Left ventricle myocardium superior (tissue), 1 donor: ENCODE measurements at places on chromosomes 5 and 9.

DNA sequence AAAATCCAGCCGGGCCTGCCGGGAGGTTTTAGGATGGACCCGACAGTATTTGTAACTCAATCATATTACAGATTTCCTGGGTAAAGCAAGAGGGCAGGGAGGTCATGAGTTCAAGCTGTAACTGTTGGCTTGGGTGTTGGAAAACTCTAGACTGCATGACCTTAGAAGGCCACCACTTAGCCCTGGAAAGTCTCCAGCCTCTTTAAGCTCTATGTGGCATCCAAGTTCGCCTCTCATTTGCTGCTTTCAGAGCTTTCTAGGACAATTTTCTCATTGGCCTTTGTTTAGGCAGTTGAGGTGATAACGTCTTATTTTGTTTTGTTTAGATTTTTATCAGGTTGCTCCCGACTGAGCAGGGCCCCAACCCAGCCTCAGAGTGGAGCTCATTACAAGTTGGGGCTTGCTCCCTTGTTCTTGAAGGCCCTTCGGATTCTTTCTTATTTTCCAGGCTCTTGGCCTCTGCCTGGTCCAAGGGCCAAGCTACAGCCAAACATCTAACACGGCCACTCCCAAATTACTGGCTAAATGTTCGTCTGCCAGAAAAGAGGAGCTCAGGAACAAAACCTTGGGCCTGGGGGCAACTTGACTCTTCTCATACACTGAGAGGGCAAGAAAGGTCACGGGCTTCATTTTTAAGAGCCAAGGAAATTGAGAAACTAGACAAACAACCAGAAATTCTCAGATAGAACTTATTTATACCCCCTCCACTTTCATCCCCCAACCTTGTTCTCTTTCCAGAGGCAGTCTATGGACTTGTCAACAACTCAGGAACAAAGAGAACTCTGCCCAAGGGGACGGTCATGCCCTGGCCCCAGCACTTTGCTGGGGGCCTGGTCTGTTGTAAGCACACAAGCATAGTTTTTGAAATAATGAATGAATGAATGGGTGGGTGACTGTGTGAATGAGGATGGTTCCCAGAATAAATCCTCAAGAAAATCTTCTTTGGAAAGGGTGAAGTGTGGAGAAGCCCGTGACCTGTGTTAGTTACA is 526.9 kb downstream of the BNC2 start:
- DNase-seq = no peak

GRCh38 chr5:1264211-1264610 is 30.7 kb downstream of the TERT start:
- DNase-seq = no peak

- no peak for DNase-seq
Measured at GRCh38 chr5:42520957-42521356, 97.7 kb downstream of the GHR start.

GRCh38 chr5:147168578-147169327 is 66.1 kb upstream of the STK32A start:
- no peak for DNase-seq

- no peak for DNase-seq
Measured at GRCh38 chr9:109830545-109830944, 50.5 kb downstream of the PALM2AKAP2 start.

DNA sequence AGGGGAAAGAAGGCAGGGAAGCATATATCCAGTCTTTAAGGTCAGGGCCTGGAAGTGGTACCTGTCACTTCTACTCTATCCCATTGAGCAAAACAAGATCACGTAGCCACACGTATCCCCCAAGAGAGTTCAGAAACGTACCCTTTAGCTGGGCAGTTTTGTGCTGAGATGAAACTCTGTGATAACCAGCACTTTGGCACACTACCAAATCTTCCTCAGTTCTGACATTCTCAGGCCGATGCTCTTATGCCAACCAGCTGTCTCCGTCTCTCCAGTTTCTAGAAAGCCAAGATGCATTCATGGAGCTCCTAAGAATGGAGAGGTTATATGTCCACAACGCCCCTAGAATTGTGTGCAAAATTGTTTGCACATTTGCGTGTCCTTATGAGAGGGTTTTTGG is 176.6 kb upstream of the MSX2 start:
- DNase-seq = no peak

GRCh38 chr5:133957591-133957990 is 10.8 kb downstream of the C5orf15 start:
- no peak for DNase-seq

DNA sequence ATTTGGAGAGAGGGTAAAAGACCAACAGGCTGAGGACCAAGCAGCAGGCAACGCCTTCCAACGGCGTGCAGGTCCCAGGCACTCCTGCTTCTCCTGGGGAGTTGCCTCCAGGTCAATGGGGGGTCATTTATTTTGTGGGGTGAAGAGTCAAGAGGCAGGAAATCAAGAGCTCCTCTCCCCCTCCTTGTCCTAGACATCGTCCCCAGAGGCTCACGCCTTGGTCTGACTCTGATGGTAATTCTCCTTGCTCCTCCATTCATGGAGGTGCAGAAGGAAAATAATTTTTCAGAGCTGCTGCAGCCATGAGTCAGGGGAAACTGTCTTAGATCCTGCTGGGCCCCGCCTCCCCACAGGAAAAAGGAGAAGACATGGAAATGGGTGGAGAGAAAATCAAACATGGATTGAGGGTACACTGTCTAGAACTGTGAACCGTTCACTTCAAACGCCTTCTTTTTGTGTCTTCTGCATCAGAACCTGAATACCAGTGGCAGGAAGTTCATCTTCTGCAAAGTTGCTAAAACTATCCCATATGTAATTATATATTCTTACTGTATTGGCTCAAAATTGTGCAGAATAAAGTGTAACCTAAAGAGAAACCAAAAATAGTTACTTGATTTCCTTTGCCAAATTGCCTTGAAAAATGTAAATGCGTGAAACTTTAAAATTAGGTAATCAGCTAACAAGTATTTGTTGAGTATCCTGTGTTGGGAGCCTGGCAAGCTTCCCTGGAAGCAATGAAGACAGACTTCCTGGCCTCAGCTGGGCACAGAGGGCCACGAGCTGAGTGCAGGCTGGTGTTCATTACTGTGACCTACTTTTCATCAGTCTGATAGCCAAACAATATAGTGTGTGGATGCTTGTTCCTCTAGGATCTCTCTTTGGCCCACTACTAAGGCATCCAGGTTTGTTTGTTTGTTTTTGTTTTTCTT is 142.0 kb downstream of the CMYA5 start:
- no peak for DNase-seq

- no peak for DNase-seq
Measured at GRCh38 chr5:37222181-37222580, 27.0 kb downstream of the CPLANE1 start.

GRCh38 chr5:59089767-59090166 is 506.9 kb downstream of the RAB3C start:
- no peak for DNase-seq

GRCh38 chr9:21154018-21154608 is 12.3 kb downstream of the IFNA21 start:
- no peak for DNase-seq

DNA sequence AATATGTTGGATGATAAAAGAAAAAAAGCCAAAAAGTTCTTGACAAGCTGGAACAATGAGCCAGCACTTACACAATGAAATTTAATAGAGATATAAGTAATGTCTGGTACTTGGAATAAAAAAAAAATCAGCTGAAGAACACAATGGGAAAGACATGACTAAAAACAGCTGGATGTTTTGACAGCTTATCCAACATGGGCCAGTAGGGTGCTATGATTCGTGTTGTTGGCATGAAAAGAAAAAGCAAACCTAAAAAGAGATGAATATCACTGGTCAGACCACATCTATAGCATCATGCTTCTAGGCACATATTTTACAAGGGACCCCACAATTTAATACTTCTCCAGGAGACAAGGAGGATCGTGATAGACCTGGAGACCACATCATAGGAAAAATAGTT is 175.3 kb downstream of the ARL15 start:
- no peak for DNase-seq

DNA sequence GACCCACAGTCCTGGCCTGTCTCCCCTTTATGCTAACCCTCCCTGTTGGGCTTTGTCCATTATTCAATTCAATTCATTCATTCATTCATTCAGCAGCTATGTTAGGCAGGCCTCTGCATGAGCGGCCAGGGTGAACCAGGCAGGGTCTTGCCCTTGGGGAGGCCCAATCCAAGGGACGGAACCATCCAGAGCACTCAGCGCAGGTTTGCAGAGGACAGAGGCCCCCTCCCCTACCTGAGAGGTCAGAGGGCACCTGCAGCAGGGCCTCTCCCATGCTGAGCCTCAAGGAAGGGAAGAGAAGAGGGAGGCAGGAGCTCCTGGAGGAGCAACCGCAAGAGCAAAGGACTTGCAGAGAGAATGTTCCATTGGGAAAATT is 61.4 kb downstream of the C9orf50 start:
- DNase-seq = no peak

GRCh38 chr9:85536076-85536475 is 205.7 kb downstream of the AGTPBP1 start:
- no peak for DNase-seq

GRCh38 chr9:89440951-89441654 is 56.8 kb downstream of the SEMA4D start:
- DNase-seq = no peak

- DNase-seq = no peak
Measured at GRCh38 chr9:30932226-30932625, 1452.2 kb upstream of the ACO1 start.

- no peak for DNase-seq
Measured at GRCh38 chr5:51686622-51687021, 303.4 kb downstream of the ISL1 start.

GRCh38 chr5:36741128-36741527 is 134.7 kb downstream of the SLC1A3 start:
- peak; percentile 38 for DNase-seq

- DNase-seq = no peak
Measured at GRCh38 chr9:72648324-72649126, 127.1 kb downstream of the TMC1 start.

DNA sequence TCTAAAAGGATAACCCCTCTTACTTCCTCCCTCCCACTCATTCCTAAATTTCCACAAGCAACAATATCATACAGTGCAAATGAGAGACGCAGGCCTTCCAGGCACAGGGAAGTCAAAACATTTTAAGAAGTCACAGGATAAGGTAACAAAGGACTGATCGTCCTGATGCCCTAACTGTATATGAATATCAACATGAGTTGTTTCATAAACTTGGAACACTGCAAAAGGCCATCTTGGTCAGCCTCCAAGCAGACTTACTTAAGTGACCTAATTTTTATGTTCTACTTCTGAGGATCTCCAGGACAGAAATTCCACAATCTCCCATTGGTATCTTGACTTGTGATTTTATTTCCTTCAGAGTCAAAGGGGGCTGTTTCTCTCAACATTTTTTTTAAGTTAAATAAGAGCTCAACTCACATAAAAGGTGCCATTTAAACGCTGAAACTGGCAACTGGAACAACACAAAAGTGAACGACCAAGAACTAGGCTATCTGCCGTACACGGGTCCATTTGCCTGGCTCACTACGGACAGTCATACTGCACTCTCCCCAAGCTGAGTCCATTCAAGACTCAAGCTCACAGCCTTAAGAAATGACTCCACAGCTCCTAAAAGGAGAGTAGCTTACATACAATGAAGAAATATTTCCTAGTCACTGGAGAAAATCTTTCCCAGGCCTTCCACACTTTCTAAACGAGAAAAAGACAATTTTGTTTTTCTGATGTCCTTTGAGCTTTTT is 71.3 kb downstream of the LHFPL2 start:
- no peak for DNase-seq

DNA sequence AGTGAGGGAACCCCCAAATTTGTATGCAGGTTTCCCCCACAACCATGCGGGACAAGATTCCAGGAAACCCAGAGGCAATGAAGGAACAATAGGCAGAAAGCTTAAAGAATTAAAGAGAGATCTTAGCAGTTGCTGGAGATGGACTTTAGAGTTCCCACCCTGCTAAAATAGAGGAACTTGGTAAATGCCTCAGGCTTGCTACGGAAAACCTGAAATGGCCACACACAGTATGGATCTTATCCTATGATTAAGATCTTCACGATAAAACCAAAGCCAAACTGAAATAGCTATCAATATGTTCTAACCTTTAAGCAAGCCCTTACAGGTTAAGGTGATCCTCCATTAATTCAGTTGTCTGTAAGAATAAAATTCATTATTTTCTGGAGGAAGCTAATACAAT is 148.3 kb downstream of the RANBP17 start:
- no peak for DNase-seq

DNA sequence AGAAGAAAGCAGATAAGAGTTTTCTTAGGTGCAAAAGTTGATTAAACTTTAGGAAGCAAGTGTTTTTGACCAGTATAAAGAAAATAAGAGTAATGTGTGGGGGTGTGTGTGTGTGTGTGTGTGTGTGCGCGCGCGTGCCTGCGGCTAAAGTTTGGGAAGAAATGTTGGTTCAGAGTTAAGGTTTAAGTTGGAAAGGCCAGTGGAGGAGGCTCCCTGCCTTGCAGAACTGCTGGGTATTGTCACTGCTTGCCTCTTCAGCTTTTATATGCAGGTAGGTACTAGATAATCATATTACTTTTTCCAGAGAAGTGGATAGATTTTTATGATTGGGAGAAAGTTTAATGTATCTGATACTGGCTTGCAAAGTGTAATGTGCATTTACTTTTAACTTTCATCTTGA is 2.0 kb downstream of the PIK3R1 start:
- no peak for DNase-seq

GRCh38 chr5:124239572-124239971 is 506.9 kb downstream of the ZNF608 start:
- DNase-seq = no peak

- DNase-seq = peak; percentile 81
Measured at GRCh38 chr5:154138701-154139100, 51.8 kb upstream of the GALNT10 start.

DNA sequence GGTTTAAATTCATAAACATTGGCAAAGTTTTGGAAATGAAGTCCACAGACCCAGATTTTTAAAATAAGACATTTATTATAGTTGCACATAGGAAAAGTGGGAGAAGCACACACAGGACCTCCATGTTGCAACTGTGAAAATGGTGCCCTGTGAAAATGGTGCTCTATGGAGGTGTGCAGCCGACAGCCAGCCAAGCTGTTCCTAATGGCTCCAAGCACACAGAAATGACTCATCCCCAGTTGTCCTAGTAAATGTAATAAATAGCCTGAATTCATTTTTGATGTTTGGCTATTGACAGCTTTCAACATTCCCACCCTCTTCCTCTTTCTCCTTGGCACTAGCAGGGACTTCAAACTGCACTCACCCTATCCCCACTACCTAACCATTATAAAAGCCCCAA is 590.9 kb downstream of the CAAP1 start:
- no peak for DNase-seq

DNA sequence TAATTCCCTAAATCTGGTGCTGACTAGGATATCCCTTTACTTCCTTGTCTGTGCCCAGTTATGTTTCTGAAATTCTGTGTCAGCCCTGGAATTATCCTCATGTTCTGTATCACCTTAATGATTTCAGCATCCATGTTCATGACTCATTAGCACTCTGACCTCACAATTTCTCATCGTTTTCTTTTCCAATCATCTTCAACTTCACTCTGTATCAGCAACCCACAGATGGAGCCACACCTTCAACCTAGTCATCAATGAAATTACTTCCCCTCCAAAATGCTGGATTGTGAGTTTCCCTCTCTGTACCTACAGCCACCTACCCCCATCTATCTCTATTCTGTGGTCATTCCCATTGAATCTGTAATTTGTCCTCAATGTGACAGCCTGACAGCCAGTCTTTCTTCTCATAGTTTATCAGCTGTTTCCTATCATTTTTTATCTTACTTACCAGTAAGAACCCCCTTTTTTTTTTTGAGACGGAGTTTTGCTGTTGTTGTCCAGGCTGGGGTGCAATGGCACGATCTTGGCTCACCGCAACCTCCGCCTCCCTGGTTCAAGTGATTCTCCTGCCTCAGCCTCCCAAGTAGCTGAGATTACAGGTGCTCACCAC is 3.1 kb upstream of the IL6ST start:
- DNase-seq = no peak

- no peak for DNase-seq
Measured at GRCh38 chr9:33135470-33135958, 31.6 kb downstream of the B4GALT1 start.
